Astrocyte of the hippocampus (primary cell): ENCODE measurements at places on chromosomes 12 and 14.

DNA sequence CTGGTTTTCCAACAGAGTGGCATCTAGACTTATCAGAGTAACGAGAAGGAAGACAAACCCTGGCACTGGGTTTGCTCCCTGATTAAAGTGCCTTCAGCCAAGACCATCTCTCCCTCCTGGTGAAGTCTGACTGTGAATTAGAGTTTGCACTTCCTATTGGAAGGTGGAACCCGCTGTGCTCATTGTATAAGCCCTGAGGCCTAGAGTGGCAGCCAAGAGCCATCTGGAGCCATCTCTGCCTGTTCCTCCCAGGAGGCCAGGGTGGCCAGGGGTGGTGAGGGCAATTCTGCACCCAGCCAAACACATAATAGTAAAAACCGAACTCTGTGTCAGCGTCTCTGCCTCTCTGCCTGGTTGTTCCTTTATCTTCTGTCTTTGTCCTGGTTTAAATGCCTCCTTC, 25.0 kb downstream of the MFAP5 start:
- no peak for DNase-seq

- DNase-seq, result no peak
These were observed 60.0 kb downstream of the GALNT16 start for GRCh38 chr14:69319911-69320310.

DNA sequence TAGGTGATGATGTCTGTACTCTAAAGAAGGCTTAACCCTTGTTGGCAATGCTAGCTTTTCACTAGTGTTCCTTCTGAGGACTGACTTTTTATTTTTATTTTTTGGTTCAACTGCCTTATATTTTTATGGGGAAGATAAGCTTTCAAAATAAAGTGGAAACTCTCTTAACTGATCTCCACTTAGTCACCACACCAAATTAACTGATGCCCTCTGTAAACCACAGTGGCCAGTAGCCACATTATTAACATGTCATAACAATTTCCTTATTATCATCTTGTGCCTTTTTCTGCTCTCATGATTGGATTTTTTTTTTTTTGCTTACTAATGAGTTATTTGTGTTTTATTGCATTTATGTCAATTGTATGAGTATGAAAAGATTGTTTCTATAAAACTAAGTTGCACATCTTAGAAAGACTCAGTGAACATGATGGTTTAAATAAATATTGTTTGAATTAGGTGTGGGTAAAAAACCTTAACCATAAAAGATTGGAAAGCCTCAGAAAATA, 56.9 kb downstream of the SCFD1 start:
- DNase-seq, result no peak

DNA sequence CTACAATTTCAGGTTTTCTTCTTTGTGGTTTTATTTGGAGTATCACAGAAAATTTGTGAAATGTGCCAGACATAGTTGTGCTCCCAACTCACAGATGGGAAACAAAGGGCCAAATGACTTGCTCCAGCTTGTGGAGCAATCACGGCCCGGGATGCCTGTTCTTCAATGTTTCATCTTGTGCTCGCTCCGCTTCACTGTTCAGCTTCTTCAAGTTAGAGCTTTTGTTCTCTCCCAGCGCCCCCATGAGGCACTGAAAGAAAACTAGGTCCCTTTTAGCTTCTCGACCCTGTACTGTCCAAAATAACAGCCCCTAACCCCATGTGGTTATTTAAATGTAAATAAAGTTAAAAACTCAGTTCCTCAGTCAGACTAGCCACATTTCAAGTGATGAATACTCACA, 187.9 kb upstream of the STXBP6 start:
- DNase-seq, result peak; percentile 43

GRCh38 chr14:93638790-93639189, 149.5 kb downstream of the PRIMA1 start:
- DNase-seq, result no peak

DNA sequence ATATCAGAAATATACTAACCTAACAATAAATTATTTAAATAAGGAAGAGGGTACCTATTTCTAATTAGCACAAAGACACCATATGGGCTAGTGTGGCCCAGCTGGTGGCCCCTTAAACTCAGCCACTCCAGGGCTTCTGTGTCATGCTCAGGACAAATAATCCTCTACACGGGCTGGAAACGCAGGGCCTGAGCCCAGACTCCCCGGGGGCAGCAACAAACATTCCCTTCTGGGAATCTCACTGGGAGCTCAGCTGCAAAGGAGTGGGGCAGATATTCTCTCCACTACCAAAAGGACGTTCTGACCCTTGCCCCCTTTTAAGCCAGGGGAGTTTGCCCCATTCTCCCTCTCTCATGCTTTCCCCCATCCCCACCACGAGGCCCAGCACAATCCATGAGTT, 43.7 kb upstream of the ELK3 start:
- no peak for DNase-seq
